Type B pancreatic cell (in vitro differentiated cells): ENCODE measurements at places on chromosomes 7 and 10. TPM values are rescaled to one million over a fixed set of nuclear protein-coding genes. Genes with fewer than 3 reads are reported as not detected.

The FAM25C gene
- not detected in 2 replicates for total RNA-seq

The KAZALD1 gene
- 6.9 and 17.1 TPM in 2 replicates for total RNA-seq

The CELF2 gene
- total RNA-seq, result 11.6 and 14.4 TPM in 2 replicates

- no peaks in the 10 kb centered on the region for H3K27me3 ChIP-seq
- H3K4me1 ChIP-seq, result peaks cover 18% of the 10 kb centered on the region
- peaks cover 9% of the 10 kb centered on the region for H3K36me3 ChIP-seq
- H3K27ac ChIP-seq, result no peak overlapping the region
- no peak for DNase-seq
Observed at GRCh38 chr7:20194343-20194995, 22.7 kb downstream of the MACC1 start.

GRCh38 chr7:122883049-122883680 is 3.1 kb downstream of the CADPS2 start:
- peaks cover 17% of the 10 kb centered on the region for H3K4me1 ChIP-seq
- H3K27me3 ChIP-seq, result peaks cover 38% of the 10 kb centered on the region
- no peaks in the 10 kb centered on the region for H3K36me3 ChIP-seq

DNA sequence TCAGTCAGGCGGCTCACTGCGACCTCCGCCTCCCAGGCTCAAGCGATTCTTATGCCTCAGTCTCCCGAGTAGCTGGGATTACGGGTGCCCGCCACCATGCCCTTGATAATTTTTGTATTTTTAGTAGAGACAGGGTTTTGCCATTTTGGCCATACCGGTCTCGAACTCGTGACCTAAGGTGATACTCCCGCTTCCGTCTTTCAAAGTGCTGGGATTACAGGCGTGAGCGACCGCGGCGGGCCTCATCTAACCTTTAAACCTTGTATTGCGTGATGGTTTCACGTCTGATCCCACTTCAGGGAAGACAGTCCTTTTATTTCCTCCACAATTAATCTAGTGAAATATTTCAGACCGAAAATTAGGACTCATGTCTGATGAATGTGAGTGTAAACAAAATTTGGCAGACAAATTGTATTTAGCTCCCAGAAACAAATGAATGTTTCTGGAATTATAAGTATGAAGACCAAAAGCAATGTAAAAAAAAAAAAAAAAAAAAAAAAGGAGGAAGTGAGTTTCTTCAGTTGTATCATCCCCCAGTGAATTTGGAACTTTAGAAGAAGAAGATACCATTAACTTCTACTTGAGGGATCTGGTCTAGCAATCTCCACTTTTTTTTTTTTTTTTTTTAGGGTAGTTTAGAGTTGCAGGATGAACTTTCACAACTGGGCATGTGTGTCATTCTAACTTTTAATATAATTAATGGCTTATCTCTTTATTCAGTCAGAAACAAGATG is 1.6 kb downstream of the NUP42 start:
- H3K4me1 ChIP-seq, result peaks cover 16% of the 10 kb centered on the region
- peak overlapping the region; percentile 97 for H3K4me3 ChIP-seq
- peaks cover 8% of the 10 kb centered on the region for H3K36me3 ChIP-seq

DNA sequence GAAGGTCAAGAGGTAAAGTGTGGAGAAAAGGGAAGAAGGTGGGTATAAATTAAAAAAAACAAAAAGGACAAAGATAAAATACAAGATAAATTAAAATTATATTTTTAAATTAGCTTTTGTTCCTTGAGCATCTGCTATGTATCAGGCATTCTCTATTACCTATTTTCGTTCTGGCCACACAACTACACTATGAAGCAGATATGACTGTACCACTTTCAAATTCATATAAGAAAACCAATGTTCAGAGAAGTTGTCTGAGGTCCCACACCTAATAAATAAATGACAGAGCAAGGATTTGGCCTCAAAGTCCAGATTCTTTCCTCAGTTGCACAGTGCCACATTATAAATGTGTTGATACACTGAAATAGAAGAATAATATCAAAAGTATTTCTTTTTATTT is 103.8 kb upstream of the PCDH15 start:
- no peak overlapping the region for H3K27ac ChIP-seq
- H3K36me3 ChIP-seq, result no peaks in the 10 kb centered on the region
- H3K4me1 ChIP-seq, result peaks cover 6% of the 10 kb centered on the region
- no peak for DNase-seq
- no peak overlapping the region for H3K4me3 ChIP-seq
- H3K27me3 ChIP-seq, result no peaks in the 10 kb centered on the region

- H3K36me3 ChIP-seq, result no peaks in the 10 kb centered on the region
- no peak for DNase-seq
- no peaks in the 10 kb centered on the region for H3K27me3 ChIP-seq
- H3K4me3 ChIP-seq, result no peak overlapping the region
- peaks cover 13% of the 10 kb centered on the region for H3K4me1 ChIP-seq
Observed at GRCh38 chr7:14381306-14381705, 391.8 kb upstream of the ETV1 start.

- H3K4me1 ChIP-seq, result peaks cover 19% of the 10 kb centered on the region
- peak; percentile 86 for DNase-seq
- no peaks in the 10 kb centered on the region for H3K27me3 ChIP-seq
- H3K4me3 ChIP-seq, result peak within 1 kb of the TSS; percentile 92
- peaks cover 12% of the 10 kb centered on the region for H3K36me3 ChIP-seq
- H3K27ac ChIP-seq, result peak within 1 kb of the TSS; percentile 96
Observed at GRCh38 chr10:13099666-13100348, at the start of gene OPTN. TSS of gene OPTN (plus strand) at chr10:13100163. CDS start at chr10:13109123, 8,960 bp downstream.

DNA sequence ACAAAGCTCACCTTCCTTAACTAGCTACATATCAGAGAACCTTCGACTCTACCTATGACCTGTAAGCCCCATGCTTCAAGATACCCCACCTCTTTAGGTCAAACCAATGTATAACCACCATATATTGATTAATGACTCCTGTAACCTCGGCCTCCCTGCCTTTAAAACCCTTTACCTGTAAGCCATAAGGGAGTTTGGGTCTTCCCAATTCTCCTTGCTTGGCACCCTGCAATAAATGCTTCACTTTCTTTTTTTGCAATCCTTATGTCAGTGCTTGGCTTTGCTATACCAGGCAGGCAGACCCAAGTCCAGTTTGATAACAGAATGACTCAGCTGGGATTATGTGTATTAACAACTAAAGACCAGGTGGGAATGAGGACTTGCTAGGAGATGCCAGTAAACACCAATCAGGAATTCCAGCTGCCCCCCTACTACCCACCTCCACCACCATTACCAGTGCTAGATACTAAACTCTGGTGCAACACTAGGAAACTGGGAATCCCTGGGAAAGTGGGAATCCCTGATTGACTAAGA is 22.0 kb upstream of the SLC35G1 start:
- H3K27me3 ChIP-seq, result peaks cover 19% of the 10 kb centered on the region
- no peak overlapping the region for H3K27ac ChIP-seq
- no peak for DNase-seq

GRCh38 chr7:105209870-105210269 is 178.9 kb downstream of the SRPK2 start:
- DNase-seq, result no peak
- H3K27ac ChIP-seq, result no peak overlapping the region
- peaks cover 17% of the 10 kb centered on the region for H3K4me1 ChIP-seq
- H3K36me3 ChIP-seq, result no peaks in the 10 kb centered on the region
- no peak overlapping the region for H3K4me3 ChIP-seq

- H3K4me3 ChIP-seq, result no peak overlapping the region
- H3K27me3 ChIP-seq, result peaks cover 9% of the 10 kb centered on the region
- H3K4me1 ChIP-seq, result peaks cover 8% of the 10 kb centered on the region
- DNase-seq, result no peak
Observed at GRCh38 chr10:3239920-3240894, 67.6 kb upstream of the PITRM1 start.

DNA sequence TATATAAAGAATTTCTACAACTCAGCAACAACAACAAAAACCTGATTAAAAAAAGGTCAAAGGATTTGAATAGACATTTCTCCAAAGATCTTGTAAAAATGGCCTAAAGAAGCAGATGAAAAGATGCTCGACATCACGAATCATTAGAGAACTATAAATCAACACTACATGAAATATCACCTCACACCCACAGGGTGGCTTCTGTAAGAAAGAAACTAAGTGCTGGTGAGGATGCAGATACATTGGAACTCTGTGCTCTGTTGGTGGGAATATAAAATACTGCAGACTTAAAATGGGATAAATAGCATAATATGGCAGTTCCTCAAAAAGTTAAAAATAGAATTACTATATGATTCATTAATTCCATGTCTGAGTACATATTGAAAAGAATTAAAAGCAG is 38.3 kb upstream of the CDCA7L start:
- H3K4me1 ChIP-seq, result no peaks in the 10 kb centered on the region
- H3K36me3 ChIP-seq, result no peaks in the 10 kb centered on the region
- no peak for DNase-seq
- H3K4me3 ChIP-seq, result no peak overlapping the region
